Activated CD4-positive, alpha-beta memory T cell treated with anti-CD3 and anti-CD28 coated beads for 36 hours (primary cell): ENCODE measurements at places on chromosomes 4 and X. TPM values are rescaled to one million over a fixed set of nuclear protein-coding genes. Genes with fewer than 3 reads are reported as not detected.

XG gene
- total RNA-seq: not detected

SPARCL1 gene
- not detected for total RNA-seq

DNA sequence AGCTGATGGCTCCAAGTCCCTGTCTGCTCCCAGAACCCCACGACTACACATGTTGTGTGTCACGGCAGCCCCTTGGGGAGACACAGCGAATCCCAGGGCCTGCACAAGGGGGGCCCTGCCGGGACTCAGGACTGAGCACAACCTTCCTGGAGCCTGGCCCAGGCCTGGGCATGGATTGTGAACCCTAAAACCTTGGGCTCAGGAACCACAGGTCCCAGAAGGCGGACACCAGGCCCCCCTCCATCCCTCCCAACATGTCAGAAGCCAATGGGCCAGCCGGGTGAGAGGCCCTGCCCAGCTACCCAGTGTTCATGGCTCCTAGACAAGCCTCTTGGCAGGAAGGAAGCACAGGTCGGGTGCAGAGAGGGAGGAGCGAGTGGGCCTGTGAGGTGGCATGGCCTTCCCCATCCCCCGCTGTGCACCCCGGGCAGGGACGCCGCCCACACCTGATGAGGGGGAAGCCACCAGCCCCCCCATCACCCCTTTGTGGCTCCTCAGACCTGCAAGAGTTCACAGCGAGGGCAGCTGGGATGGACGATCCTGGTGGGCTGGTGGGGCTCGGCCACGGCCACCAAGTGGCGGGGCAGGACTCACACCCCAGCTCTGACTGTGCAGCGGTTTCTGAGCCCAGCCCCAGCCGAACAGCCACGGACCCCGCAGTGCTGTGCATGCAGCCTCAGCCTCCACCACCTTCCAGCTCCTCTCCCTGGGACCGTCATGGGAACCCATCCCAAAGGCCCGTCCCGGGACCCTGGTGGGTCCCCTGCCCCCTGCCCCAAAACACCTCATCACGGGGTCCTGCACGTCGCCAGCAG lies 3.7 kb downstream of the PDE6B start:
- H3K4me1 ChIP-seq: no peaks in the 10 kb centered on the region
- DNase-seq: no peak
- H3K36me3 ChIP-seq: no peaks in the 10 kb centered on the region
- no peak overlapping the region for H3K4me3 ChIP-seq
- no peaks in the 10 kb centered on the region for H3K27me3 ChIP-seq

SCML2 gene
- 2.2 TPM for total RNA-seq
